ENCODE measurements at places on chromosomes 5 and 9. TPM values are rescaled to one million over a fixed set of nuclear protein-coding genes. Genes with fewer than 3 reads are reported as not detected.

PTCH1 gene
- total RNA-seq = 9.0 TPM

ANKRD34B gene
- total RNA-seq = not detected

PDE6A gene
- total RNA-seq = not detected

ANAPC2 gene
- total RNA-seq = 20.3 TPM

AK8 gene
- 1.4 TPM for total RNA-seq

STPG3 gene
- total RNA-seq = not detected

FSD1L gene
- total RNA-seq = 0.81 TPM

CDKN2A gene
- 8.7 TPM for total RNA-seq

NDOR1 gene
- total RNA-seq = 8.3 TPM

MARCOL gene
- total RNA-seq = not detected

Measured in cardiac atrium fibroblast (primary cell).